IPS-NIHi11 (cell line): ENCODE measurements at places on chromosomes 5 and 9.

DNA sequence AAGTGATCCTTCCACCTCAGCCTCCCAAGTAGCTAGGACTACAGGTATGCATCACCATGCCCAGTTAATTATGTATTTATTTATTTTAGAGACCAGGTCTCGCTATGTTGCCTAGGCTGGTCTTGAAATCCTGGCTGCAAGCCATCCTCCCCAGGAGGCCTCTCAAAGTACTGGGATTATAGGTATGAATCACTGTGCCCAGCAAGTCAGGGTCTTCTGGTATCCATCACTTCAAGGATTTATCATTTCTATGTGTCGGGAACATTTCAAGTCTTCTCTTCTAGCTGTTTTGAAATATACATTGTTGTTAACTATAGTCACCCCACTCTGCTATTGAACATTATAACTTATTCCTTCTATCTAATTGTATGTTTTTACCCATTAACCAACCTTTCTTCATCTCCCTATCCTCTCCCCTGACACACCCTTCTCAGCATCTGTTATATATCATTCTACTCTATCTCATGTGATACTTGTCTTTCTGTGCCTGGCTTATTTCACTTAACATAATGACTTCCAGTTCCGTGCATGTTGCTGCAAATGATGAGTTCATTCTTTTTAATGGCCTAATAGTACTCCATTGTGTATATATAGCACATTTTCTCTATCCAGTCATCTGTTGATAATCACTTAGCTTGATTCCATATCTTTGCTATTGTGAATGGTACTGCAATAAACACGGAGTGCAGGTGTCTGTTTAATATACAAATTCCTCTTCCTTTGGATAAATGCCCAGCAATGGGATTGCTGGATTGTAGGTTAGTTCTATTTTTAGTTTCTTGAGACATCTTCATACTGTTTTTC lies 26.4 kb downstream of the UTP15 start:
- DNase-seq, result no peak

DNA sequence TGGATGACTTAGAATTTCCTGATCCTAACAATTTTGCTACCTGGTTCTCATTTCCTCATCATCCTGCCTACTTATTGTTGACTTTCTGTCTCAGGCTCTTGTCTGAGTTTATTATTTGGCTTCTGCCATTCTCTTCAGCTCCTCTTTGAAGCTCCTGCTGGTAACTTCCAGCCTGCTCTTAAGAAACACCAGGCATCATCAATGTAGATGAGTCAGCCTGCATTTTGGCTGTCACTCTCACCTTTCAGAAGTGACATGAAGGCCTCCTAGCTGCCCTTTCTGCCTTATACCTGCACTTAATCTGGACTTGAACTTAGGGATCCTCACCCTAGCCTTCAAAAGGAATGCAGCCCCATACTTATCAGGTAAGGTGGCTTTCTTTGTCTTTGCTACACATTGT lies 551.8 kb upstream of the ZNF608 start:
- DNase-seq, result no peak

DNA sequence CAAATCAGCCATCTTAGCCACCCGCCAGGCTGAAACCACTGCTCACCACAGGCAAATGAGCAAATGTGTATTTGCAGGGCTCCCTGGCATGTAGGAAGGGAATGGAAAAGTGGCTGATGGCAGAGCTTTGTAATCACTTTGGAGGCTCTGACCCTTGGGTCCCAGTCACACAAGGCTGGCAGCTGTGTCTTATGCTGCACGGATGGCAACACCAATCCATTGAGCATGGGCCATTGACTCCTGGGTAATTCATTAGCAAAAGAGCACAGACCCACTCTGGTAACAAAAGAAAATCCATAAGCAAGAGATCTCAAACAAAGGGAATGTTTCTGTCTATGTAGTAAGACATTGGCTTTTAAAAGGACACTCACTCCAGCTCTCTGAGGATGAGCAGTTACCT lies 57.6 kb downstream of the SPOCK1 start:
- no peak for DNase-seq

DNA sequence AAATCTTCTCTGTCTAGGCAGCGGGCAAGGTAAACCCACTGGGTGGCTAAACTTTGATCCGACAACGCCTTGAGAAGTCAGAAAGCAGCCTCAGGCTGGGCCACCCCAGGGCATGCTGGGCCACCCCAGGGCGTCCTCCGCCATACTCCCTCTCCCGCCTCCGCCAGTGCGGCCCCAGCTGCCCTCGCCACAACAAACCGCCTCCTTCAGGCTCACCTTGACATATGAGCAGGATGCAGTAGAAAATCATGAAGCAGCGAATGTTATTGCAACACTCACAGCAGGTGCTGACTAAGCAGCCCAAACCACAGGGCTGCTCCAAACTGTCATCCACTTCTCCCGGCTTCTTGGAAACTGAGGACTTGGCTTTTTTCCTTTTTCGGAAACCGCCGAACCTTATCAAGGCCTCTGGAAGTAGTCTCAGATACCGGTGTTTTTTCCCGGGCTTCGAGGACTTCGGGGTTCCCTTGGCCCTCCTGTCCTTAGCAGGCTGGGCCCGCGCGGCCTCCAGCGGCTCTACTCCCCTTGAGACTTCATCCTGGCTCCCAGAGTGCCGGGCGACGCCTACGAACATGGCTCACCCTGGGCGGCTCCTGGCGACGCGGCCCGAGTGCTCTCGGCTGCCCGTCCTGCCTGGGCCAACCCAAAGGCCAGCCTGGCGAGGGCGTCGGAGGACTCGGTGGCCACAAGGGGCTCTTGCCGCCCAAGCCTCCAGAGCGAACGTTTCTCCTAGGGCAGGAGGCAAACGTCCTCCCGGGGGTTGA lies at the start of gene SLCO6A1:
TSS of gene SLCO6A1 (minus strand) at position 731 of the 764 bp plus-strand sequence. CDS start at position 574, 157 bp downstream.
- DNase-seq, result peak; percentile 29

DNA sequence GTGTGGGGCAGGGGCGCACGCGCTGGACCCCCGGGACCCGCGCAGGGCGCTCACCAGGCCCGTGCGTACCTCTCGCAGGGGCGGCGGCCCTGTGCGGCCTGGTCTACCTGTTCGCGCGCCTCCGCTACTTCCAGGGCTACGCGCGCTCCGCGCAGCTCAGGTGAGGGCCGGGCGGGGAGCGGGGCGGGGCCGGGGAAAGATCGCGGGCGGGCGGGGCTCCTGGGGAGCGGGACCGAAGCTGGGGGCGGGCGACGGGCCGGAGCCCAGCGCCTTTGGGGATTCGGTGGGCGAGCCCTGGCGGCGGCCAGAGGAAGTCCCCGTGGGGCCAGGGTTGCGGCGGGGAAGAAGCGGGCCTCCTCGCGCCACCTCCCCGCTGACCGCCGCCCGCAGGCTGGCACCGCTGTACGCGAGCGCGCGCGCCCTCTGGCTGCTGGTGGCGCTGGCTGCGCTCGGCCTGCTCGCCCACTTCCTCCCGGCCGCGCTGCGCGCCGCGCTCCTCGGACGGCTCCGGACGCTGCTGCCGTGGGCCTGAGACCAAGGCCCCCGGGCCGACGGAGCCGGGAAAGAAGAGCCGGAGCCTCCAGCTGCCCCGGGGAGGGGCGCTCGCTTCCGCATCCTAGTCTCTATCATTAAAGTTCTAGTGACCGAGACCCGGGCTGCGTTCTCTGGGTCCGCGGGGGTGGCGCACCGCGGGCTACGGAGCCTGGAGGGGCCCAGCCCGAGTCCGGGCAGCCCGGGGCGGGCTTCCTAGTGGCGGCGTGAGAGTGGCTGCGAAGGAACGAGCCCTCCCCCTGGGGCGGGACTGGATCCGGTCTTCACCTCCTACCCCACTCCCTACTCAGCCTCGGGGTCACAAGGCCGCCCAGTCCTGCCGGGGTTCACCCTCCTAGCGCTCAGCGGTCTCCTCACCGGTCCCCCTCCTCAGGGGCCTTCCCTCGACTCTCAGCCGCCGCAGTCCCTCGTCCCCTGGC lies 2.4 kb downstream of the LTC4S start:
- peak; percentile 85 for DNase-seq

- no peak for DNase-seq
These were observed 437 bp upstream of the TRIM41 start for GRCh38 chr5:181222630-181223057.

DNA sequence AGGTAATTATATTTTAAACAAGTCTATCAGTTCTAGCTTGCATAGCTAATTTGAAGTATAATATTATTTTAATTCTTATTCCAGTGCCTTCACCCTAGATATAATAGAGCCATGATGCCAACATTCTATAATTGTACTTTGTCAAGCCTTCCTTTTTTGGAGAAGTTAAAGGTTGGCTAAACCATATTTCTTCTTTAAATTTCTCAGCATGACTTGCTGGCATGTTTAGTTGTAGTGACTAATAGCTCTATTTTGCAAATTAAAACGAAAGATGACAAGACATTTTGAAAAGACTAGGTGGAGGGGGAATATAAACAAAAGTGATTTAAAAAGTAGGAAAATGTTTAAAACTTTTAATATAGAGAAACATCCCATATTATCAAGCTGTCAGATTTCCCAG lies 400.7 kb downstream of the PSAT1 start:
- DNase-seq, result no peak

GRCh38 chr5:74493411-74493810 lies 147.1 kb downstream of the ENC1 start:
- DNase-seq, result no peak

- DNase-seq, result no peak
These were observed 37.9 kb downstream of the CCNJL start for GRCh38 chr5:160274483-160274931.

GRCh38 chr5:66010476-66010875 lies 84.1 kb downstream of the ERBIN start:
- no peak for DNase-seq

GRCh38 chr5:94009161-94009560 lies 267.8 kb upstream of the POU5F2 start:
- no peak for DNase-seq

- DNase-seq, result no peak
These were observed 64.7 kb upstream of the OTULINL start for GRCh38 chr5:14516901-14517300.

DNA sequence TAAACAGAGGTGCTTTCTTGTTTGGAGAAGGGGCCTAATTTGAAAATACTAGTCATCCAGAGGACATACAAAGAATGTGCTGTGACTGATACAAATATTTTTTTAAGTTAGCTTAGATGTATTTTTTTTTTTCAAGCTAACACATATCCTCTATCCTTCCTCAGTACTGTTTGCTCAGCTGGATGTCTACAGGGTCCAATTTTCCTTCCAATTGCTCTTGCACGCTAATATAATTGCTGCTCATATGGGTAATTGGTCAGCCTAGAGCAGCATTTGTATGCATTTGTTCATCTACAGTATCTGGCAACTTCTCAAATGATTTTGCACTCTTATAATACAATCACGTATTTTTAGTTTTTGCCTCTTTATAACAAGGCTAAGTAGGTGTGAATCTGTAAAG lies 84.7 kb downstream of the ZDHHC21 start:
- no peak for DNase-seq

GRCh38 chr9:94586814-94587213 lies 6.8 kb downstream of the FBP2 start:
- no peak for DNase-seq

GRCh38 chr5:98755406-98755805 lies 18.1 kb upstream of the RGMB start:
- DNase-seq, result no peak

- no peak for DNase-seq
These were observed 2.2 kb upstream of the PRR7 start for GRCh38 chr5:177444106-177445051.

DNA sequence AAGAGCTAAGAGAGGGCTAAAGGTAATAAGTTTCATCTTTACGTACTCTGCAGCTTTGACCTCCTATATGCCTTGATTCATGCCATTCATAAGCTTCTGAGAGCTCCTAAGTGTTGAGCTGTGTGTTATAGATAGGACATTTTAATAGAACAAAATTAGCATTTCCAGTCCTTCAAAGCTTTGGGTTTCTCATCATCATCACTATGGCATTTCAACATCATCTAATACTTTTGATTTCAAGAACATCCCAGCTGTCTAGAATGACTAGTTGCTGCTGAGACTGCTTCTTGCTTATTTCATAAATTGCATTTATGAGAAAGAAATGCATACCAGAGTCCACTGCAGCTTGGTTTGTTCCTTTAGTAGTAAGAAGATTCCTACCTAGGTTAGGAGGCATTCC lies 201.7 kb downstream of the SGCD start:
- no peak for DNase-seq

GRCh38 chr5:61675015-61675692 lies 343.1 kb downstream of the ZSWIM6 start:
- peak; percentile 41 for DNase-seq

DNA sequence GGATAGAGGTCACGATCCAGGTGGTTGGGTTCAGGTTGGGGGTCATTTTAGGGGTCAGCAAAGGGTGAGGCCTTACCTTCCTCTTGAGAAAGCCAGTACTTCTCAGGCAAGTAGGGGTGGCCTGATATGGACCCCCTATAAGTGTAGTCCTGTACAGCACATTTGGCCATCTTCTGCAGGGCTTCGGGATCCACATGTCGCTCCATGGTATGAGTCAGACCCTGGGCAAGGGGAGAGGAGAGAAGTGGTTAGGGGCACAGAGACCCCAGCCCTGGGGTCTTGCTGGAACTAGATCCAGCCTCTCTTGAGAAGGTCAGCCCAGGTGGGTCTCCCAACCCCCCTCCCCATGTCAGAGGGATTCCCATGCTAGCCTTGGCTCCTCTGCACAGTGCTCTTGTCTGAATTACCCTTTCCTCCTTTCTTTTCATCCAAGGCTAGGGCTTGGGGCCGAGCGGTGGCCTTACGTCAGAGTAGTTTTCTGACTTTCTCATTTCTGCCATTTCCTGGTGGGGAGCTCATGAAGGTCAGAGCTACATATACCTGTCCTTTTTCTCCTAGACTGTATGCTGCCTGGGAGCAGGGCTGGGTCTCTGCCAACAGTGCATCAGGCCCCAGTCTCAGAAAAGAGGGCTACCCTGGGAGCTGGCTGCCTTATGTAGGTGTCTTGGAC lies 9.0 kb upstream of the MYORG start:
- DNase-seq, result no peak

GRCh38 chr5:129593525-129593924 lies 133.4 kb downstream of the ADAMTS19 start:
- no peak for DNase-seq
